Endodermal cell (in vitro differentiated cells): ENCODE measurements at places on chromosomes 3 and 15. TPM values are rescaled to one million over a fixed set of nuclear protein-coding genes. Genes with fewer than 3 reads are reported as not detected.
A peak's percentile ranks its signal among the peaks of the same experiment; 100 is the strongest.

GRCh38 chr3:52843108-52843865 lies 8.5 kb upstream of the MUSTN1 start:
- H3K36me3 ChIP-seq: peaks cover 4% of the 10 kb centered on the region
- H3K4me3 ChIP-seq: no peak overlapping the region
- peaks cover 6% of the 10 kb centered on the region for H3K4me1 ChIP-seq
- H3K27ac ChIP-seq: peak overlapping the region; percentile 36
- no peaks in the 10 kb centered on the region for H3K27me3 ChIP-seq

DNA sequence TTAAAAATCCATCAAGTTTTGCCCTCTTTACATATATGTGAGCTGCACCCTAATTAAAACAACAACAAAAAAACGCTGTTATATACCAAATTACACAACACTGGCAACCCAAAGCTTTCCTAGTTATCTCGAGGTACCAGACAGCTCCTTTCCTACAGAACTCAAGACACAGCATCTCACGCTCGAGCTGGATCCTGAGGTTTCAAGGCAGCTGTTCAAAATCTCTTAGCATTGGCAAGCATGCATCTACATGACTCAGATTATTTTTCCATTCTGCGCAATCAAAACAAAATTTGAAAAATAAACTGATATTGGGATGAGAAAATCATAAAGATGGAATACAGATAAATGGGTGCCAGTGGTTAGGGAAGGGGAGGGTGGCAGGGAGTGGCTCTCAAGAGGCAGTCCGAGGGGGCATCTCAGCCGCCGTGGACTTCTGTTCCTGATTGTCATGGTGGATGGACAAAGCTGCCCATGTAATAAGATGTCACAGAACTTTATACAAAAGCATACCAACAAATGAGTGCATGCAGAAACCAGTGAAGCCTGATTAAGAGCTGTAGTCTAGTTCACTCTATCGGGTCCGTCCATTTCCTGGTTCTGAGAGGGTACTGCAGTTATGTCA lies 91.5 kb downstream of the ADAMTS17 start:
- no peak overlapping the region for H3K27ac ChIP-seq
- H3K36me3 ChIP-seq: no peaks in the 10 kb centered on the region
- no peaks in the 10 kb centered on the region for H3K27me3 ChIP-seq
- H3K4me3 ChIP-seq: no peak overlapping the region
- no peaks in the 10 kb centered on the region for H3K4me1 ChIP-seq
- DNase-seq: peak; percentile 10

DNA sequence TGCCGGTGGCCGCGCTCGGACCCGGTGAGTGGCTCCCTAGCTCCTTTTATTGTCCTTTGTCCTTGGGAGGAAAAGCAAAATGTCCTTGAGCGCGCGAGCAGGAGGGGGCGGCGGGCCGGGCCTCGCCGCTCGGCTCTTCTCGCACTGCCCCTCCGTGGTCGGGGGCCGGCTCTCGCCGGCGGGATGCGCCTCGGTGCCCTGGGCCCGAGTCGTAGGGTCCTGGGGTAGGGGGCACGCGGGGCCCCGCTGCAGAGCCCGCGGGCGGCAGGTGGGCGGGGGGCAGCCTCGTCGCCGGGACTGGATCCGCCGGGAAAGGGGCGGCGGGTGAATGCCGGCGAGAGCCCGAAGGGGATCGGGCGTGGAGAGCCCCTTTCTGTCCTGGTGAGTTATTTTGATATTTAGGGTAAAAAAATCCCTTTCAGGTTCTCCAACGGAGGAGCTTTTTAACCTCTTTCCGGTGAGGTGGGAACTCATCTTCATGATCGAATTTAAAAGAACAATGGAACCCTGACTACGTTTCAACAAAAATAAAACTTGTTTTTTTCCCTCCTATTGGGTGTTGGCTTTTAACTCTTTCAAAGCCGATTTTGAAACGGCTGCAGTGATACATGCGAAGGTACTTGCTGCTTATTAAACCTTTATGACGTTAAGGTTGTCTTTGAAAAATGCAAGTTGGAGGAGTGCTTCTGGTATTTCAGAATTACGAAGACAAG lies 16.8 kb upstream of the CHD2 start:
- DNase-seq: no peak
- peak overlapping the region; percentile 94 for H3K27ac ChIP-seq
- no peaks in the 10 kb centered on the region for H3K27me3 ChIP-seq

The HYAL1 gene
- total RNA-seq: 1.2 to 2.1 TPM (median 1.8 TPM) in 3 replicates

DNA sequence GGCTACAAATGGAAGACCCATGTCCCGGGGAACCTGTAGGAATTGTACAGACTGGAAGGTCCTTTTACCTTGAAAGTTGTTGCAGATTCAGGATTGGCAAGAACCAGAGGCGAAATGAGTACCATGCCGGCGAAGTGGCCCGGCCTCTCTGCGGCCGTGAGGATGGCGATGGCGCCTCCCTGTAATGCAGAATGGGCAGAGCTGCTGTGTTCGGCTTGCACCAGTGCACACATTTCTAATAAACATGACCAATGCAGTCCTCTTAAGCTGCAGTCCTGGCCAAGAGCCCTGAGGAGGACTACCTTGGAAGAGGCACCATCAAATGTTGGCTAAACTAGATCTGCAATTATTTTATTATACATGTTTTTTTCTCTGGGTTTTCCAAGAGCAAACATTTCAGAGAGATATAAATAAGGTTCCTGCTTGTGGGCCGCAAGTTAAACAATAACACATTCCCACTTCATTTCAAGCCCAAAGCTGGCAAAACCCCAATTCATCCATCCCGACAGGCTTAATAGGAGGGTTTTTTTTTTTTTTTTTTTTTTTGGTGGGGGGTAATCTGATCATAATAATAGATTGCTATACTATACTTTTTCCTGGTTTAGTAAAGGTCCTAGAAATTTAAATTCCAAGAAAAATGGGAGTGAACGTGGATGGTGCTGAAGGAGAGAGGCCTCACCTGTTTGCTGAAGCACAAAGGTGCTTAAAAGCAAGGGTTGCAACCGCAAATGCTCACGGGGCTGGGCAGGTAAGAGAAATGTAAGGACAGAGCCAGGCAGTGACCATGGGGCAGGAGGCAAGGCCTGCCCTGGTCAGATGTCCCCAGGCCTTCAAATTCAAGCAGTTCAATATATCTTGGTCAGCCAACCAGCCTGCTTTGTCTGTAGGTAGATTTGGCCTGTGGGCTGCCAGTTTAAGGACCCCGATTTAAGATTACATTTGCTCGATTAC lies 48.5 kb downstream of the ABTB1 start:
- peaks cover 6% of the 10 kb centered on the region for H3K27me3 ChIP-seq
- no peak overlapping the region for H3K4me3 ChIP-seq
- DNase-seq: no peak
- H3K4me1 ChIP-seq: no peaks in the 10 kb centered on the region

The ADAMTS7 gene
- total RNA-seq: 42.5 to 71.0 TPM (median 67.1 TPM) in 3 replicates

The LRRC34 gene
- total RNA-seq: 10.0 and 11.3 TPM in 2 replicates

DNA sequence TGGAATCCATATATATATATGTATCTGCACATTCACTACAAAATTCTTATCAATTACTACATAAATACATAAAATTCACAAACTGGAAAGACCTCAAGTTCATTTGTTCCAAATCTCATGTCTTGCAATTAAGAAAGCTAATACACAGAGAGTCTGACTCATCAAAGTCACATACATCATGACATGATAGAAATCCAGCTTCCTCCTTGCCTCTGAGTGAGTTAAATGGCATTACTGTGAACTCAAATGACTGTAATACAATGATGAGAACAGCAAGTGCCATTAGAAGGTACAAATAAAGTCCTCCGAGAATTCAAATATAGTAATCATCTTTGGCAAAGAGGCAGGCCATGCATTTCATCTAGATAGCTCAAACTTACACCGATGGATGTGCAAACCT lies 55.1 kb upstream of the AGTR1 start:
- no peaks in the 10 kb centered on the region for H3K4me1 ChIP-seq
- no peak overlapping the region for H3K27ac ChIP-seq
- no peak overlapping the region for H3K4me3 ChIP-seq

The RAD51 gene
- total RNA-seq: 34.1 and 36.1 TPM in 2 replicates

GRCh38 chr3:55538158-55538557 lies 51.1 kb upstream of the WNT5A start:
- DNase-seq: no peak
- H3K27ac ChIP-seq: peak overlapping the region; percentile 79
- peaks cover 9% of the 10 kb centered on the region for H3K27me3 ChIP-seq
- H3K4me1 ChIP-seq: no peaks in the 10 kb centered on the region
- H3K4me3 ChIP-seq: no peak overlapping the region

DNA sequence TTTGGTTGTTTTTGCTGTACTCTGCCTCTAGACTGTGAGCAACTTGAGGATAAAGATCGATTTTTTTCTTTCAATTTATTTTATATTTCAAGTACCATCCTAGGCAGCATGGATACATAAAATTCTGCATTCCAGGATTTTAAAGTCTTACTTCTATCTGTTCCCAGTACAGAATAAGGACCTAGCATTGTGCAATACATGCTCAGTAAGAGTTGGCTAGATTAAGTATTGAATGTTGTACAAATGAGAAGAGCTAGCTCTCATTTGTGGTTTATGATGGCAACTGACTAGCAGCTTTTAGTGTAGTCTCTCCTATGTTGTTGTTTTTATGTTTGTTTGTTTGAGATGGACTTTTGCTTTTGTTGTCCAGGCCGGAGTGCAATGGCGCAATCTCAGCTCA lies 222.7 kb downstream of the TP63 start:
- no peak for DNase-seq
- no peaks in the 10 kb centered on the region for H3K27me3 ChIP-seq
- no peak overlapping the region for H3K4me3 ChIP-seq
- H3K36me3 ChIP-seq: no peaks in the 10 kb centered on the region

DNA sequence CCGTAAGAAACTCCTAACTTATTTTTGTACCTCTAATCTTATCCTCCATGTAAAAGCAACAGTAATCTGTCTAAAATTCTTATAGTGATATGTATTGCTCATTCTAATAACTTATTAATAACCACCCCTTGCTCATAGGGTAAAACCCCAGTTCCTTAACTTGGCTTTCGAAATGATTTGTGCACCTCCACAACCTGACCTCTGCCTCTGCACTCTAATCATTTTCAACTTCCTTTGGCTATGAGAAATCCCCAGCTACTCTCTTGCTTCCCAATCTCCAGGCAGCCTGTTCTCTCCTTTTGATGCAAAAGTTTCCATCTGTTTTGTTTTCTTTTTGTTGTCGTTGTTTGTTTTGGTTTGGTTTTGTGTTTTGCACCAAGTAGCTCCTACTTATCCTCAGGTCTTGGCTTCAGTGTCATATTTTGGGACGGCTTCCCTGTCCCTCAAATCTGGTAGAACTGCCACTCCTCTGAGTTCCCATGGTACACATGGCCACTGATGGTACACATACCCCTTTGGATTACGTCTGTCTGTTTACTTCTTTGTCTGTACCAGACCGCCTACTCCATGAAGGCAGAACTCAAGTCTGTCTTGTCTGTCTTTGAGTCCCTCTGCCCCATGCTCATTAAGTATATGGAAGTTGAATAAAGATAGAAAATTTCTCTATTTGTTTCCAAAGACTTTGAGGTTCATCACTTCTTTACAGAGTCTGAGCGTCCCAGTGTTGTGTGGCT lies 105.6 kb upstream of the TGFBR2 start:
- no peak for DNase-seq
- no peaks in the 10 kb centered on the region for H3K4me1 ChIP-seq
- H3K27me3 ChIP-seq: no peaks in the 10 kb centered on the region
- H3K4me3 ChIP-seq: no peak overlapping the region

The PP2D1 gene
- not detected in 2 replicates for total RNA-seq

- H3K27me3 ChIP-seq: no peaks in the 10 kb centered on the region
- no peak overlapping the region for H3K27ac ChIP-seq
Measured at GRCh38 chr3:196274585-196274984, 12.9 kb downstream of the PCYT1A start.

The ARPIN gene
- total RNA-seq: 6.1 and 6.9 TPM in 2 replicates

GRCh38 chr3:48405343-48405881 lies 24.5 kb downstream of the PLXNB1 start:
- peaks cover 68% of the 10 kb centered on the region for H3K36me3 ChIP-seq
- no peaks in the 10 kb centered on the region for H3K4me1 ChIP-seq
- H3K27ac ChIP-seq: no peak overlapping the region
- H3K4me3 ChIP-seq: no peak overlapping the region

DNA sequence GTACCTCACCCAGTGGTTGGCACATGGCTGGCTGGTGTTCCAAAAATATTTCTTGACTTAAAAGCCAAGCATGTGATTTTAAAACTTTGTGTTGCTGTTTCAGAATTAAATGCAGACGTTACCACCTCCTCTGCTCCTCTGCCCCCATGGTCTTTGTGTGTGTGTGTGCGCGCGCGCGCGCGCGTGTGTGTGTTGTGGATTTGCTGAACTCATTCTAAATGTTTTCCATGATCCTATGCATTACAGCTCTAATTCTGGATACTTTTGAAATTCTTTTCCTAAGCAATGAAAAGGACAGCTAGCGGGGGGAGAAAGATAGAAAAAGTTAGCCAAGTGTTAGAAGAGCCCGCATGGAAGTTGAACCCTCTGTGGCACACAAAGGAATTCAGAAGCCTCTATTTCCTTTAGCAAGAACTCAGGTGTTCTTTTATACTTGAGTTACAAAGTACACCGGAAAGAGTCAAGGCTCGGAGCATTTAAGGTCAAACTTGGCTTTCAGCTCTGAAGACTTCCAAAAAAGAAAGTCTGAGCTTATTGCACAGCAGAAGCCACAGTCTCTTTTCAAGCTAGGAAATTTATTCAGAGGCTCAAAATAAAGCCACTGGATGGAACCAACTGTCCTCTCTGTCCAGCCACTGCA lies 350.5 kb upstream of the TBL1XR1 start:
- H3K27me3 ChIP-seq: no peaks in the 10 kb centered on the region
- DNase-seq: no peak
- H3K27ac ChIP-seq: no peak overlapping the region
- no peaks in the 10 kb centered on the region for H3K4me1 ChIP-seq
- H3K4me3 ChIP-seq: no peak overlapping the region
- no peaks in the 10 kb centered on the region for H3K36me3 ChIP-seq

GRCh38 chr3:168976969-168977368 lies 686.5 kb downstream of the MECOM start:
- no peak overlapping the region for H3K27ac ChIP-seq
- DNase-seq: no peak
- H3K27me3 ChIP-seq: no peaks in the 10 kb centered on the region
- no peaks in the 10 kb centered on the region for H3K36me3 ChIP-seq
- no peak overlapping the region for H3K4me3 ChIP-seq

The FANCD2 gene
- 45.9 to 79.9 TPM (median 77.7 TPM) in 3 replicates for total RNA-seq

The CYFIP1 gene
- 125 and 139 TPM in 2 replicates for total RNA-seq

- no peaks in the 10 kb centered on the region for H3K36me3 ChIP-seq
- H3K4me1 ChIP-seq: no peaks in the 10 kb centered on the region
- no peak overlapping the region for H3K27ac ChIP-seq
- no peak overlapping the region for H3K4me3 ChIP-seq
Measured at GRCh38 chr15:37695719-37696118, 238.7 kb upstream of the TMCO5A start.

GRCh38 chr3:113113361-113113760 lies 98.0 kb upstream of the BOC start:
- H3K36me3 ChIP-seq: no peaks in the 10 kb centered on the region
- H3K27me3 ChIP-seq: no peaks in the 10 kb centered on the region
- no peak overlapping the region for H3K4me3 ChIP-seq
